Hindlimb muscle (tissue), 1 donor: ENCODE measurements at places on chromosomes 3 and 15. TPM values are rescaled to one million over a fixed set of nuclear protein-coding genes. Genes with fewer than 3 reads are reported as not detected.

TTBK2 gene
- 15.5 TPM for polyA plus RNA-seq

TPRG1 gene
- 5.6 TPM for polyA plus RNA-seq

PRKCI gene
- polyA plus RNA-seq, result 19.3 TPM

HDC gene
- 0.71 TPM for polyA plus RNA-seq

- DNase-seq, result no peak
Observed at GRCh38 chr3:127637971-127638370, 9.0 kb downstream of the PODXL2 start.

DNA sequence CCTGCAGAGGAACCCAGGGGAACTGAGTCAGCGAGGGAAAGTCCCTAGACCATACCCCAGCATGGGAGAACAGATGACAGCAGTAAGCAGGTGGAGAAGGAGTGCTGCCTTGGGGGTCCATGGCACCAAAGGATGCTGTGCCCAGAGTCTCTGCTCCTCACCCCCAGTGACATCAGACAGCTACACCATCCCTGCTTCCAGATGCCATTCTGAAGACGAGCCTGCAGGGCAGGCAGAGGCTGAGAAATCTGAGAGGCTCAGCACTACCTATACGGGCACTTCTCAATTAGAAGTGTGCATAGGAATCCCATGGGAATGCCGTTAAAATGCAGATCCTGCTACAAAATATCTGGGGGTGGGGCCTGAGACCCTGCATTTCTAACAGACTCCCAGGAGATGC lies 211.3 kb upstream of the NSMCE3 start:
- DNase-seq, result no peak

DNA sequence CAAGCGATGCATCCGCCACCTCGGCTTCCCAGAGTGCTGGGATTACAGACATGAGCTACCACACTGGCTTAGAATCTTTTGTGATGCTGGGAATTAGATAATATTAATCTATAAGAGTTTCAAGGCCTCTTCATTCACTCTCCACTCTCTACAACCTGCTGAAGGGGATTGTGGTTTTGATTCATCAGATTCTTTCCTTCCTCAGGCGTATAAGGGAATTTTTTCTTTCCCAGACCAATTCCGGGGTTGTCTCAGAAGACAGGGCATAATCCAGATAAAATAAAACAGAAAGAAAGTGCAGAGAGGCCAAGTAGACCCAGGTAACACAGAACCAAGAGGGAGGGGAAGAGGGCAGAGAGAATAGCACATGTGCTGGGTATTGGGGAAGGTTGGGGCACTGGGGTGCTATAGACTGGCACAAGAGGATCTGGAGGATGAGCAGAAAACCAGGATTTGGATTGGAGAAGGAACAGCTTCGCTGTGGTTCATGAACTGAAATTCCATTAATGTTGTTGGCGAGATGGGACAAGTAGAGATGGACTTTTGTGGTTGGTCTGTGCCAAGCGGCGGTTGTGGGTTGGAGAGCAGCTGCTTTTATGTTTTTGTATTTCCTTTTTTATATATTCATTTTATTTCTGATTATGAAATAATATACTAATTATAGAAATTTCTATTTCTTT lies 12.8 kb downstream of the ARL6IP5 start:
- no peak for DNase-seq

DNA sequence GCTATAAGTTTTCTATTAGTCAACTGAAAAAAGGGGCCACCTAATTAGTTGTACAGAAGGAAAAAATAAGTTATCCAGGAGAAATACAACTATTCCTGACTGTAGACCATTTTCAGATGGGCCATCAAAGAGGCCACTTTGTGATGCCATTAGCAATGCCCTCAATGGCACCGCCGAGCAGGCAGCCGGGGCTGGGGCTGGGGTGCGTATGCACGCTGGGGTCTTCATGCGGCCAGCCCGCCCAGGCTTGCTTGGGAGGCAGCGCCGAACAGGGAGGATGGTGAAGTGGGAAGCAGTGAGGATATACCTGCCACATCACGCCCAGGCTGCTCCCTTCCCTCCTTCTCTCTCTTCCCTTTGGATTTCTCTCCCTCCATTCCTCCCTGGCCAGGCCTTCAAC lies 128.4 kb downstream of the XXYLT1 start:
- DNase-seq, result no peak

GRCh38 chr3:14122301-14122700 lies 2.4 kb downstream of the CHCHD4 start:
- DNase-seq, result no peak

DNA sequence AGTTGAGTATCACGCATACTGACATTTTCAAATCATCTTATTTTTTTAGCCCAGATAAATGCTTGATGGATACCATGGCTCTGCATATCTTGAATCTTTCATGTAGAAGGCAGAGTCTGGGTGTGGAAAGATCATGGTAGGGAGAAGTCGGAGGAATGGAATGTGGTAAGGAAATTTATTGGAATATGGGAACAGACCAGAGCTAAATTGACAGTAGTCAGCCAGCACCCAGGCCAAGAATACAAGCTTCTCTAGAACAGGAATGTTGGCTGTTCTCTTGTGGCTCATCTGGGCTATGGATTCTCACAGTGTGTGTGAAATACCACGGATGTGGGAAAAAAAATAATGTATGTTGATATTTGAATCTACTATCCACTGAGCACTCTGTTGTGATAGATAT lies 305.7 kb upstream of the COL8A1 start:
- no peak for DNase-seq

GRCh38 chr15:25245801-25246622 lies 192.8 kb downstream of the UBE3A start:
- DNase-seq, result no peak

DNA sequence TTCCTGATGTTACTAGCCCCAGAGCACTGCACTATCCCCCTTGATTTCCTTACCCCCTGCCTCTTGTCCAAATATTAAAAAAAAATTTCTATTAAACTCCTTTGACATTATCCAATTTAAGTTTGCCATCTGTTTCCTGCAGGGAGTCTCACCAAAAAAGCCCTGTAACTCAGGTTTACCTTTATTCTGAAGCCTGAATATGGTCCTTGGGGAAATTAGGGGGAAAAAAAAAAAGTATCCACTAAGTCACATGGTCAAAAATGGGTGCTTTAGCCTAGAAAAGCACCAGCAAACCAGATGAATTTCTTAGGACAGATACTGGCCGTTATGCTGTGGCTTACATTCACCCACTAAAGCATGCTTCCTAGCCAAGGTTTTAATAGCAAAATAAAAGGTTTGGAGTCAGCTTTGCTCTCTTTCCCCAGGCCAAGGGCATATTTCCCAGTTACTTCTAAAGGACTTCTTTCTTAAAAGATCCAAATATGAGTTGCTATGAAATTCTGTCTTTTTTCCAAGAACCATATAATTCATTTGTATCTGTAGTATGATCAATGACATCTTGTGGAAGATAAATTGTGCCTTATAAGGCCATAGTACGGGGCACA lies 394.9 kb downstream of the LSAMP start:
- peak; percentile 28 for DNase-seq

DNA sequence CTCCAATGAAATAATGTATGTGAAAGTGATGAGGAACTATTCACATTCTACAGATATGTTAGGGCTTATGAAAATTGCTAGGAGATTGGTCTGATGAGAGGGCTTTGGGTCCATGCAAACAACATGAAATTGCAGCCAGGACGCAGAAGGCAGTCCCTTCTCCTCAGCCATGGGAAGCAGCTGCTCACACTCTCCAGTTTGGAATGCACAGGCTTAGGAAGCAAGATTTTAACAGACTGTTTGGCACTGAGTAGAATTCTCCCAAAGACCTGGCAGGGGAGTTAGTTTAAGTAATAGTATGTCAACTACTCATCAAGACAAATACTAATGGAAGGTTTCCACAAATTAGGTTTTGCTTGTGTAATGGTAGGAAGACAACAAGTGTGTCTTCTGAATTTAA lies 500.7 kb upstream of the ARRDC4 start:
- DNase-seq, result no peak

DNA sequence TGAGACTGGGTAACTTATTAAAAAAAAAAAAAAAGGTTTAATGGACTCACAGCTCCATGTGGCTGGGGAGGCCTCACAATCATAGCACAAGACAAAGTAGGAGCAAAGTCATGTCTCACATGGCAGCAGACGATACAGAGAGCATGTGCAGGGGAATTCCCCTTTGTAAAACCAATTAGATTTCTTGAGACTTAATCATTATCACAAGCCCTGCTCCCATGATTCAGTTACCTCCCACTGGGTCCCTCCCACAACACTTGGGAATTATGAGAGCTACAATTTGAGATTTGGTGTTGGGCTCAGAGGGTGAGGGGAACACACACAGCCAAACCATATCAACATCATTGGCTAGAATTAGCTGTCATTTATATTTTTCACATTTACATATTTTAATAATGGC lies 221.0 kb downstream of the RSRC1 start:
- DNase-seq, result no peak

DNA sequence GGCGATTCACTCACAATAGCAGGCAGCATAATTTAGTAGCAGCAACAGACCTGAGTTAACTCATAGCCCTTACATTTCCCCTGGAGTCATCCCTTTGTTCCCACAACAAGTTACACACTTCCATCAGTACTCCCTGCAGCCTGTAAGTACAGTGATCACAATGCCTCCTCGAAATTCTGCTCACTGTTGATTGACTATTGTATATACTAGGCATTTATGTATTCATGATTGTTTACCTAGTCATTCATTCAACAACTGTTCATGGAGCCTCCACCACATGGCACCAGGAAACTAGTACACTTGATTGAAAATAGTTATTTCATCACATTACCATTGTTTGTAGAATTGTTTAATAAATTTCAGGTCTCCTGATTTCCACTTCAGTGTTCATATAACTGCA lies 71.4 kb upstream of the P3H2 start:
- DNase-seq, result no peak

DNA sequence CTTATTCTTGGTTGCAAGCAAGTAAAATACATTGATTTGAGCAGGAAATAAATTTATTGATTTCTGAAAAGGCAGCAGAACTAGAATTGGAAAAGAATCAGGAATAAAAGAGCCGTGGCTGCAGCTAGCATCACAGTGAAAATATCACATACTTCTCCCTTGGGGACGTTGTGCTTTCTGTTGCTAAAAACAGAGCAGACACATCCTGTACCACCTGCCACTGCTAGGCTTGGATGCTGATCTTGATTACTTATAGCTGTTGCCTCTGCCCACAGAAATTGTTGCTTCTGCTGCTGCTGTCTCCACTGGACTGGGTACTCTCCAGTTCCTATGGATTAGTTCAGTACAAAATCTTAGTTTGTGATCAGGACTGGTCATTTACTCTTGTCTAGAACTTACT lies 283.8 kb downstream of the C3orf38 start:
- DNase-seq, result peak; percentile 28

GRCh38 chr15:47027322-47027946 lies 689.9 kb upstream of the SEMA6D start:
- DNase-seq, result no peak

- no peak for DNase-seq
Observed at GRCh38 chr3:111596328-111596727, 1.2 kb upstream of the ZBED2 start.

GRCh38 chr3:170128259-170128976 lies 53.1 kb downstream of the PHC3 start:
- DNase-seq, result no peak

DNA sequence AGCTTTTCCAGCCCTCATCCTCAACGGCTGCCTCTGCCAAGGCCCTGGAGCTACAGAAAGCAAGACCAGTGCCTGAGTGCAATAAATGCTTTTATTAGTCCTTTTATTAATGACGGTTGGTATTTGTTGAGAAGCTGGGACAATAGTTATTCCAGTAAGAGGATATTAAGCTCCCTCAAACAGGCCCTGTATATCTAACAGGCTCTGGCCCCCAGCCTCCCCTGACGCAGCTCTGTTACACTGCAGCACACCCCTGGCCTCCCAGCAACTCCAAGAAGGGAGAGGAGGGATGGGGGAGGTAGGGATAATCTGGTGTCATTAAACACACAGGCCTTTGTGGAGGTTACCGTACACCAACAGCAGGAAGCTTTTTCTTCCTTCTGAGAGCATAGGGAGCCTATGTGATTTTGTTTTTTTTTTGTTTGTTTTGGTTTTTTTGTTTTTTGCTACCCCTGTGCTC lies 30.8 kb upstream of the MAGEF1 start:
- DNase-seq, result peak; percentile 41

GRCh38 chr3:18007980-18008379 lies 265.5 kb upstream of the TBC1D5 start:
- no peak for DNase-seq

GRCh38 chr3:32584660-32585059 lies 14.0 kb upstream of the DYNC1LI1 start:
- DNase-seq, result no peak

DNA sequence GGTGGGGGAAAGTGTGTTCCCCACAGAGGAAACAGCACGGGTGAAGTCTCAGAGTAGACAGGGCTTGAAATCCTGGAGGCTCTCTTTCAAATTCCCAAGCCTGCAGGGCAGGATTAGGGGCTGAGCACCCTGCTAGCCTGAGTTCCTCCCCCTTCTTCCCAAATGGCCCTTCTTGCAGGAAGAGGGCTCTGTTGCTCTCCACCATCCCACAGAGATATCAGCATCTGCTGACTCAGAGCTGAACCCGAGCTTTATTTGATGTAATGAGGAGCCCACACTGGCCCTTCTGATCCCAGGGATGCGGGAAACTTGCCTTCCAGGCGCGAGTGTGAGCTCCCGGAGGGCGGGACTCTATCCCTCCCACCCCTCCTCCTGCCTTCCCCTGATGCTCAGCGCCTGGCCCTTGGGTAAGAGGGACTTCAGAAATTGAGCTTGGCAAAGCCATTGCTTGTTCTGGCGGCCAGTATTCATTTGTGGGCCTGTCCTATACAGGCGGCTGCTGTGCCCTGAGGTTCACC lies 1.4 kb upstream of the STRA6 start:
- no peak for DNase-seq

- no peak for DNase-seq
Observed at GRCh38 chr3:151733613-151734012, at the start of gene AADACL2. Gene AADACL2, plus strand, starts transcription at chr3:151733927. Its CDS starts 109 bp downstream, at chr3:151734036.

GRCh38 chr3:171039674-171040073 lies 13.2 kb upstream of the SLC2A2 start:
- no peak for DNase-seq

GRCh38 chr15:78000091-78000926 lies 77.2 kb downstream of the TBC1D2B start:
- DNase-seq, result no peak

DNA sequence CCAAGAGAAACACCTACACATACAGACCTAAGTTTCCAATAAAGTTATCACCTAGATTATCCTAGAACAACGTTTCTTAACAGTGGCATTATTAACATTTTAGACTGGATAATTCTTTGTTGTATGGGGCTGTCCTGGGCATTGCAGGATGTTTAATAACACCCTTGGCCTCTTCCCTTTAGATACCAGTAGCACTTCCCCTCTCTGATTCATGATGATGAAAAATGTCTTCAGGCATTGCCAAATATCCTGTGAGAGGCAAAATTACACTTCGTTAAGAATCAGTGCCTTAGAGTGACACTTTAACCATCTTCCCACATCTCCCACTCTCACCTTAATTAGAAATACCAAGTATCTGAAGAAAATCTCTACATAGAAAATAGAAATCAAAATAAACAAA lies 352.6 kb downstream of the CGGBP1 start:
- DNase-seq, result no peak

DNA sequence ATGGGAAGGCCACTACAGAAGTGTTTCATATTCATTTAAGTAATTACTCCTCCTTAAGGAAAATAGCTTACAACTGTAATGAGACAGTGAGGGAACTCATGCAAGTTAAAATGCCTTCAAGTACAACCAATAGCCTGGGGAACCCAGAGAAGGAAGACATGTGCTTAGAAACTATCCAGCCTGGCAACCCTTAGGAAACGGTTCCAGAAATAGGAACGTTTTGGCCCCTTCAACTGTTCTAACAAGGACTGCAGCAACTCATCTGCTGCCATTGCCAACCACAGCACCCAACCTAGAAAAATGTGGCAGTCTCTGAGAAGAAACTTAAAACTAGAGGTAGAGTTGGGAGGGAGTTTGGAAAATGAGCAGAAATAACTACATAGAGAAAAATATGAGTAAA lies 147.5 kb upstream of the STRIT1 start:
- DNase-seq, result no peak
